ENCODE measurements at places on chromosomes 16 and 17.

DNA sequence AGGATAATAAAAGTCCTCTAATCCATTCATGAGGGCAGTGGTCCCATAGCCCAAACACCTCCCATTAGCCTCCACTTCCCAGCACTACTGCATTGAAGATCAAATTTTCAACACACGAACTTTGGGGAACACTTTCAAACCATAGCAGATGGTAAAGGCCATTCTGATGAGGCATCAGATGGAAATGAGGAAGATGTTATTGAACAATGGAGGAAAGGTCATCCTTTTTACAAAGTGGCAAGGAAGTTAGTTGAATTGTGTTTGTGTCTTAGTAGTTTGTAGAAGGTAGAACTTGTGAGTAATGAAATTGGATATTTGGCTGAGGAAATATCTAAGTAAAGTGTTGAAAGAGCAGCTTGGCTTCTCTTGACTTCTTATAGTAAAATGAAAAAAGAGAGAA is 93.3 kb upstream of the NLRP1 start:
- H3K27me3 ChIP-seq = no peaks in the 10 kb centered on the region
- no peak overlapping the region for H3K27ac ChIP-seq
- DNase-seq = no peak
- H3K36me3 ChIP-seq = no peaks in the 10 kb centered on the region

- no peaks in the 10 kb centered on the region for H3K36me3 ChIP-seq
- no peak overlapping the region for H3K27ac ChIP-seq
- DNase-seq = no peak
- H3K4me1 ChIP-seq = no peaks in the 10 kb centered on the region
Measured at GRCh38 chr16:3650631-3651265, 3.7 kb upstream of the DNASE1 start.

DNA sequence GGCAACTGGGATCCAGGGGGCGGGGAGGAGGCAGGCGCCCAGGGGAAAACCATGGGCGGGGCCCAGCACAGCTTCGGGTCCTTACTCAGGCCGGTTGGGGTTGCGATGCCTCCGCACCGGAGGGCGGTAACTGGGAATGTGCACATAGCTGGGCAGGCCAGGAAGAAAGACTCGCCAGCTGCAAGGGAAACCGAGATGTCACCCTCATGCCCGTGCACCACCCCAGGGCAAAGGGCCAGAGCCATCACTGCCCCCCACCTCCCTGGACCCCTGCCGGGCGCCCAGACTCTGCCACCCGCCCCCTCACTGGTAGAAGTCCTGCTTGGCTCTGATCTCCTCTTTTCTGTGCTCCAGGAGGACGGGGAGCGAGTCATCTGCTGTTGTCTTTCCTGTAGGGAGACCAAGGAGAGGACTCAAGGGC is 6.7 kb downstream of the ALOX12B start:
- H3K4me1 ChIP-seq = peaks cover 10% of the 10 kb centered on the region
- no peak for DNase-seq
- H3K27ac ChIP-seq = no peak overlapping the region

DNA sequence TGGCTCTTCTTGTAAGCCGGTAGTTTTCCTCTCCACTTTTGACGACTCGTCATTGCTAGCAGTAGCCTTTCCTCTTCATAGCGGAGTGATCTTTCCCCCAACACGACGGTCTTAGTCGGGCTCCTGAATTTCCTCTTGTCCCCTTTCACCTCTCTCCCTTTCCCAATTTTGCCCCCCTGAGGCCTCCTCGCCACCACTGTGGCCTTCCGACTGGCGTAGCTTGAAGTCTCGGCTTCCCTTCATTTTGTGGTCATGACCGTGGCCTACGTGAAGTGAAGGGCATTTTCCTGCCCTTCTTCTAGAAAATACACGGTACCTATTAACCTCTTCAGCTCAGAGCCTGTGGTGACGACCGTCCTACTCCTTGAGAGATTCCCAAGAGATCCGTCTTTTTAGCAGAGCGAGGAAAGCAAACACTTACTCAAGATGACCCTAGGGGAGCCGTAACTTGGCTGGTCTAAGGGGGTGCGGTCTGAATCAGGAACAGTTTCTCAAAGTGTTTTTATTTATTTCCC is 787 bp downstream of the PRKAR1A start:
- no peaks in the 10 kb centered on the region for H3K27me3 ChIP-seq
- H3K27ac ChIP-seq = peak overlapping the region; percentile 98
- peak overlapping the region; percentile 80 for H3K4me3 ChIP-seq
- H3K4me1 ChIP-seq = peaks cover 14% of the 10 kb centered on the region
- H3K36me3 ChIP-seq = peaks cover 14% of the 10 kb centered on the region
- DNase-seq = no peak

GRCh38 chr16:87625241-87625797 is 23.0 kb downstream of the JPH3 start:
- no peaks in the 10 kb centered on the region for H3K27me3 ChIP-seq
- no peak overlapping the region for H3K27ac ChIP-seq

- DNase-seq = peak; percentile 51
- H3K4me3 ChIP-seq = peak overlapping the region; percentile 54
- peaks cover 39% of the 10 kb centered on the region for H3K4me1 ChIP-seq
- H3K27ac ChIP-seq = peak overlapping the region; percentile 3
- no peaks in the 10 kb centered on the region for H3K36me3 ChIP-seq
- H3K27me3 ChIP-seq = peaks cover 38% of the 10 kb centered on the region
Measured at GRCh38 chr16:2969545-2970521, 685 bp downstream of the PAQR4 start.

GRCh38 chr17:64243340-64243739 is 19.7 kb downstream of the TEX2 start:
- H3K27ac ChIP-seq = no peak overlapping the region
- no peaks in the 10 kb centered on the region for H3K4me1 ChIP-seq
- no peaks in the 10 kb centered on the region for H3K27me3 ChIP-seq
- DNase-seq = no peak

DNA sequence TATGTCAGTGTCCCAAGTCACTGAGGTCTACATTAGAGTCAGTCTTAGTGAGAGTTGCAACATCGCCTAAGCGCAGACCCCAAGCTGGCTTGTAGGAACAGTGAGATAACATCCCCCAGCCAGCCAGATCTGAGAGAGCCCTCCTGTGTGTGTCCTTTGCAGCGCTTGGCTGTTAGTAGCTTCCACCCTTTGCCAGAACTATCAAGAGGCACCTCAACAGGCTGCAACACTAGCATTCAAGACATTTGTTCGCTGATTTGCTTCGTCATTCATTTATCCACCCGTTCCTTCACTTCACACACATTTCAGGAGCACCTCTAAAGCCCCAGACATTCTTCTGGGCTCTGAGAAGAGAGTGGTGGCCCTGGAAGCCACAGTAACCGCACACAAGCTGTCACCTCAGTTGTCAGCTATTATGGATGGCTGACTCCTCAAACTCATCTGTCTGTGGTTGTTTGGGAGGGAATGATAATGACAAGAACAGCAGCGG is 289.6 kb downstream of the WWOX start:
- no peak overlapping the region for H3K27ac ChIP-seq
- no peaks in the 10 kb centered on the region for H3K27me3 ChIP-seq
- H3K4me1 ChIP-seq = no peaks in the 10 kb centered on the region
- no peak overlapping the region for H3K4me3 ChIP-seq
- no peak for DNase-seq

DNA sequence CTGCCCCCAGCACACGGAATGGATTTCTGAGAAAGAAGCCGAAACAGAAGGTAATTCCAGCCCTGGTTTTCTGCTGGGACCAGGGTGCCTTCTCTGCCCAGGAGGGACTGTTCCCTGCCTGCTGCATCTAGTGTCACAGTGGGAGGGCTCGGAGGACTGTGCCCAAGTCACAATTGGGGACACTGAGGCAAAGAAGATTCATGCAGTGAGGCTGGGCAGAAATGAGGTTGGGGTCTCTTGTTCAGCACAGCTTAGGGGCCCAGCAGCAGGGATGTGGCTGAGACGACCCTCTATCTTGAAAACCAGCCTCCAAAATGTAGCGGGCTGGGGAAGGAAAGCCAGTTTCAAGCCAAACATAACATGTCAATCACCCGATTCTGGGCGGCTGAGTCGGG is 592 bp downstream of the IL21R start:
- H3K27ac ChIP-seq = peak overlapping the region; percentile 83
- no peak for DNase-seq
- no peaks in the 10 kb centered on the region for H3K36me3 ChIP-seq
- peaks cover 47% of the 10 kb centered on the region for H3K4me1 ChIP-seq
- peak overlapping the region; percentile 62 for H3K4me3 ChIP-seq

GRCh38 chr17:50844117-50844700 is 8.8 kb downstream of the WFIKKN2 start:
- H3K4me1 ChIP-seq = no peaks in the 10 kb centered on the region
- no peaks in the 10 kb centered on the region for H3K36me3 ChIP-seq
- DNase-seq = no peak
- no peaks in the 10 kb centered on the region for H3K27me3 ChIP-seq
- H3K4me3 ChIP-seq = no peak overlapping the region

- peaks cover 50% of the 10 kb centered on the region for H3K4me1 ChIP-seq
- DNase-seq = no peak
- no peak overlapping the region for H3K4me3 ChIP-seq
- no peaks in the 10 kb centered on the region for H3K36me3 ChIP-seq
- H3K27me3 ChIP-seq = no peaks in the 10 kb centered on the region
Measured at GRCh38 chr17:32520737-32521404, 34.1 kb downstream of the CDK5R1 start.

- no peaks in the 10 kb centered on the region for H3K27me3 ChIP-seq
- H3K4me3 ChIP-seq = no peak overlapping the region
- H3K27ac ChIP-seq = no peak overlapping the region
- no peaks in the 10 kb centered on the region for H3K4me1 ChIP-seq
- no peaks in the 10 kb centered on the region for H3K36me3 ChIP-seq
- DNase-seq = no peak
Measured at GRCh38 chr17:33942414-33942813, 312.7 kb upstream of the CCL2 start.

DNA sequence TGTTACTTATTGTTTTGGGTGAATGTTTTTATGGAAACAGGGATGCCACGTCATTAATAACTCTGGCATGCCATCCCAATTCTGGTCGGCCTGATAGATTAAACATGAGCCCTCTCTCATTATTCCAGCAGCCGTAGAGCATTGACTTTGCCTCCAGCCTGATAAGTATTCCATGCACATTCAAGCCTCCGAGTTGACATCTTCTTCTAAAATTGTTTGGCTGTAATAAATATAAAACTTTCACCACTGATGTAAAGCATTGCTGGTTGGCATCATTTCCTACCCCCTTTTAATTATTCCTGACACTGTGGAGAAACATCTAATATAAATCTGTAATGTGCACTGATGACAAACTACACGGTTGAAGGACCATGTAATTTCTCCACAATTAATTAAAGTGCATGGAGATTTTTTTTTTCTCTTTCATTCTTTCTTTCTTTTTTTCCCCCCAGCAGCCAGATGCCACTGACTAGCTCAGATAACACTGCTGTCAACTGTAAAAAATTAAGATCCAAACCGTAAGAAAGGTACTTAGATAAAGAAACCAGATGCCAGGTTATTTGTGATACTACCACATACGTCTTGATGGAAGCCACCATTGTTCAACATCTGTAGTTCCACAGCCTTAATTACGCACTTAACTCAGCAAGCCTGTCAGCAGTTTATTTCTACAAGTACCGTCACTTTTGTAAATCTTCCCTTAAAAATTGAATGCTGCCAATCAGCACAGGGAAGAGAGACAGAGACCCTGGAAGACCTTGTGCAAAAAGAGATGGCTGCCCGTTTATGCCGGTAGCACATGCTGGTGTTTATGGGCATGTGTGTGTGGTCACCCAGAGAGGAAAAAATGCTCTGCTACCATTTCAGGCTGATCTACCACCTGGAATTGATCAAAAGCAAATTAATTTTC is 237.7 kb downstream of the IRX3 start:
- no peaks in the 10 kb centered on the region for H3K27me3 ChIP-seq
- no peak overlapping the region for H3K27ac ChIP-seq
- no peak for DNase-seq
- no peaks in the 10 kb centered on the region for H3K4me1 ChIP-seq

DNA sequence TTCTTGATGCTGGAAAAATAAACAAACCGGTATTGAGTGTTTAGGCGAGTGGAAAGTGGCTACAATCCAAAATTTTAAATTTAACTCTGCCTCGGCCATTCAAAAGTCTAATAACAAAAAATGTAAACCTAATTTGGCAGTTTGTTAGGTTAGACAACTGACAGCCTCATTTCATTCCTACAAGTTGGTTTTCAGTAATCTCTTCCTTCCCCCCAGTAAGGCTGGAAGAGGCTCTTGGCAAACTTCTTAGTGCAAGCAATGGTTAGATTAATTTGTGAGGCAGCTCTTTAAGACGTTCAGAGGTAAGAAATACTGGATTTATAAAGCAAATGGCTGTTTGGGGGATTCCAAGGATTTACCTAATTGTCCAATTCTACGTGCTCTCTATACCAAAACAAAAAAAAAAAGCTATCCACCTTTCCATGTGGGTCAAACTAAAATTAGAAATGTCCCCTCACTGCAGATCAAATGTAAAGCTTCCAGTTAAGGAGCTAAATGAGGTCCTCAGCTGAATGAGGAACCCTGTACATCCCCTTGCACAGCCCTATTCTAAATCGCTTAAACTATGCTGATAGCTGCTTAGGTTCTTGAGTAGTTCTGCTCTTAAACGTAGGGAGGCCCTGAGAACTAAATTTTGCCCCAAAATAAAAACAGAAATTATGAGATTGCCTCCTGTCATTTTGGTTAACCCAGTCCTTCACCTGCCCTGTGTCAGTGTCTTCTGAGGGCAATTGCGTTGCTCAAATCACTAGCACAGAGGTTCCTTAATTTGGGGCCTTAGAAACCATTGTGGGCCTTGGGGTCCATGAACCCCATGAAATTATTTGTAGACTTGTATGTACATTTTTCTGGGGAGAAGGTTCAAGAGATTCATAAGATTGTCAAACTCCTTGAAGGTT is 2.9 kb downstream of the HEXIM1 start:
- peak overlapping the region; percentile 87 for H3K27ac ChIP-seq
- DNase-seq = no peak
- no peaks in the 10 kb centered on the region for H3K27me3 ChIP-seq
- peak overlapping the region; percentile 8 for H3K4me3 ChIP-seq
- H3K4me1 ChIP-seq = peaks cover 19% of the 10 kb centered on the region

GRCh38 chr16:51549836-51550235 is 398.8 kb upstream of the SALL1 start:
- H3K27ac ChIP-seq = no peak overlapping the region
- H3K36me3 ChIP-seq = no peaks in the 10 kb centered on the region
- H3K4me1 ChIP-seq = no peaks in the 10 kb centered on the region

DNA sequence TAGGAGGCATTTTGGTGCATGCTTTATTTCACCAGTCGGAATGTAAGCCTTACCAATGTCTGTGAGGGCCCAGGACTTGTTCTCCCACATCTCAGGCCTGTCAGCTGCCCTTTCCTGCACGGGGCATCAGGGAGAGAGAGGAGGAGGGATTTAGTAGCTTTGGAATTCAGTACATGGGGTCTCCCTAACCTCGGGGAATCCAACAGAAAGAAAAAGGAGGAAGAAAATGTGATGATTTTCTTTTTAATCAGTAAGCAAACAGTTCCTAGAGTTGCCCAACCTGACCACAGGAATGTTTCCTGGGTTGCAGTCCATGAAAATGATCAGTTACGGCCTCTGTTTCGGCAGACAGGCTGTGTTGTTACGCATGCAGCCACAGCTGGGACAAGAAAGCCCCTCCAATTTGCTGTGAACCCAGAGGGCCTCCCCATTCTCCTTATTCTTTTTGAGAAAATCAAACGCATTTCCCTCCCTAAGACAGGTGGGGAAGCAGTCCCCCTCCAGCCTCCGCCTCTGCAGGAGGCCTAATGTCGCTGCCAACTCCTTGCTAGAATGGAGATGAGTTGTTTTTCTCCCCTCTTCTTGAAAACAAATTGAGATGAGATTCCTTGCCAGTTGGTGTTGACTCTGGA is 53.1 kb upstream of the TANGO6 start:
- no peak overlapping the region for H3K27ac ChIP-seq
- H3K4me3 ChIP-seq = no peak overlapping the region
- no peaks in the 10 kb centered on the region for H3K4me1 ChIP-seq
- no peaks in the 10 kb centered on the region for H3K27me3 ChIP-seq
- no peak for DNase-seq
